ENCODE measurements at places on chromosomes 5 and 9.

DNA sequence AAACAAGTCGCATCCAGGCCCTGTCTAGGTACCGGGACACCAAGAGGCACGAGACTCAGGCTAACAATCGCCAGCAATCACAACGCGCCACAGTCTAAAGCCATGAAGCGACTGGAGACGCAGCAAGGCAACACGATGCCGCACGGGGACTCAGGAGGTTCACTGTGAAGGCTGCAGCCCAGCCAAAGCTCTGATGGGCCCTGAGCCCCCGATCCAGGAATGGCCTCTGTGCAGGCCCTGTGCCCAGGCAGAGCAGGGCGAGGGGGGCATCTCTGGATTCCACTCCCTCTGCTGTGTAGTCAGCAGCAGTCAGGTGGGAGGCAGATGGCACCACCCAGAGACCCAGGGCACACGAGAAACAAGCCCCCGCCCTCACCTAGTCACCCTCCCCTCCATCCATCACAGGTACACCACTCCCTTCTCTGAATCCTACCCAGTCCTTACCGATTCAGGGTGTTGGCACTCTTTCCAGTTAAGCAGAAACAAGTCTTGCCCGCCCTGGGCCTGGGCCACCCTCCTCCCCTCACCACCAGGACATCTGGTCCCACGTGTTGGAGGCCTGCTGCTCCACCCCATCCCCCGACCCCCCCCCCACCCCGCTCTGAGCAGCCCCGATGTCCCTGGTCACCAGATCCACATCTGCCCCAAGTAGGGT, 1.1 kb downstream of the RALGDS start:
- no peak for DNase-seq

DNA sequence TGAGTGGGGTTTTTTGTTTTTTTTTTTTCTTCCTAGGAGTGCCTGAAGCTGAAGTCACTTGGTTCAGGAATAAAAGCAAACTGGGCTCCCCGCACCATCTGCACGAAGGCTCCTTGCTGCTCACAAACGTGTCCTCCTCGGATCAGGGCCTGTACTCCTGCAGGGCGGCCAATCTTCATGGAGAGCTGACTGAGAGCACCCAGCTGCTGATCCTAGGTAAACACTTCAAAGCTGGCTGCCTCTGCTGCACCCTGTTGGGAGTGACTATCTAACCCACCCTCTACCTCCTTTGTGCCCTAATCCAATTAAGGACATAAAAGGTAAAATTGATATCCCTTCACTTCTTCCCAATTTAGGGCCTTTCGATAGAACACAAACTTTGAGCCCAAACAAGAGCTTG, 206.8 kb downstream of the SAXO1 start:
- no peak for DNase-seq

DNA sequence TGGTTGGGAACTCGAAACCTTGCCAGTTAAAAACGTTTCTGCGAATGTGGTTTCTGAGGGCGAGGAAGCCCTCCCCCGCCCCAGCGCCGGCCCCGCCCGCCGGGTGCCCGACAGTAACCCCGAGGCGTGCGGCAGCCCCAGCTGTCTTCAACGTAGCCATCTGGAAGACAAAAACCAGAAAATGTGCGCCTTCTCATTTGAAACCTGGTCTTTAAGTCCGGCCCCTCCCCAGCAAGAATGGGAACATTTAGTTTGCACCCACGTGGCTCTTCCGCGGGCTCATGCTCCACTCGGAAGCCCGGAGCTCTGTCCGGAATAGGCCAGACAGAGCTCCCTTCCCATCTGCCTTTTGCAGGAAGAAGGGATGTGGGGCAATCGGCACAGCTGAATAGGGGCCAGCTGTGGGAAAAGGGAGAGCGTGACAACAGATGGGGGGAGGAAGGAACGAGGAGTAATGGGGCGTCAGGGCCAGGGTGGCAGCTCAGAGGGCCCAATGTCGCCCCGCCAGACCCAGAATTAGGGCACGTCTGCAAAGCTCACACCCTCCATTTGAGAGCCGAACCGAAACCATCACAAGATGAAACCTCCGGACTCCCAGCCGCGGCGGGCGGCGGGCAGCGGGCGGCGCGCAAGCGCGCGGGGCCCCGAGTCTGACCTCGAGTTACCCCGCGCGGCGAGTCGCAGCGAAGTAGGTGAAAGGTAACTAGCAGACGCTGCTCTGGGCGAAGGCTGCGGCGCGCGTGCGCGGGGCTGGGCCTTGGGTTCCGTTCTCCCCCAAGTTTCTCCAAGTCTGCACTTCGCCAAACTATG, 63.4 kb upstream of the ABCA1 start:
- DNase-seq = peak; percentile 79

GRCh38 chr5:51376509-51376908, 6.7 kb upstream of the ISL1 start:
- no peak for DNase-seq

DNA sequence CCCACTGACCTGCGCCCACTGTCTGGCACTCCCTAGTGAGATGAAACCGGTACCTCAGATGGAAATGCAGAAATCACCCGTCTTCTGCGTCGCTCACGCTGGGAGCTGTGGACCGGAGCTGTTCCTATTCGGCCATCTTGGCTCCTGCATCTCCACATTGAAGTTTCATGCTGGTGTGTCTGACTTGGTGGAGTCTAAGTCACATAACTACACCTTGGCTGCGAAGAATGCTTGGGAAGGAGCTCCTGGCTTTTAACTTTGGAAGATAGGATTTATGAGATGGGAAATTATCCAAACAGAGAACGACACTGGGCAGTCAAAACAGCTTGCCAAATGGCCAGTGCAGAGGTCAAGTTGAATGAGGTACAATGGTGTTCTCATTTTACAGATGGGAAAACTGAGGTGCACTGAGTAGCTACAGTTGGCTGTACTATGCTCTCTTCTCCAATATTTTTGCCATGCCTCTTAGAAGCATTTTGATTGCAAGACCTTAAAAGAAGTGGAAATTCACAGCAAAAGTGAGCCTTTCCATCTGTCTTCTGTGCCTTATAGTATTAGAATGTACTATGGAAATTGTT, 36.7 kb downstream of the CCDC192 start:
- DNase-seq = no peak

- DNase-seq = no peak
These were observed 96.7 kb upstream of the SMIM23 start for GRCh38 chr5:171688696-171689495.
